HFFc6 (cell line): ENCODE measurements at places on chromosomes 5 and 9. TPM values are rescaled to one million over a fixed set of nuclear protein-coding genes. Genes with fewer than 3 reads are reported as not detected.

DNA sequence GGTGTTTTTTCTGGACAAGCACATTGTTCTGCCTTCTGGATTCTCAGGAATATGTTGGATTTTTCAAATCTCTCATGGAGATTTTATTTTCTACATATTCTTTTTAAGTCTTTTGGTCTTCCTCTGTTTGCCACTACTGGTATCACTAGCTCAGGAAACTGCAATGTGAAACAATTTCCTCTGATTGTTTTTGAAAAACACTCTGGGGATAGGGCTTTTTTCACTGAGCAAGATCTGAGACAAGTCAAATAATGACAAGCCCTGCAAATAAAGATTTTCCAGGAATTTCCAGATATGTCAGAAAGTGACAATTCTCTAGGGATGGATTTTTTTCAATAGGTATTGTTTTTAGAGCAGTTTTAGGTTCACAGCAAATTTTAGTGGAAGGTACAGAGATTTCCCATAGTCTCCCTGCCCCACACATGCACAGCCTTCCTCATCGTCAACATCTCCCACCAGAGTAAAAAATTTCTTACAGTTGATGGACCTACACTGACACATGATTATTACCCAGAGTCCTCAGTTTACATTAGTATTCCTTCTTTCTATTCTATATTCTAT lies 86.9 kb upstream of the TMEM161B start:
- no peak for DNase-seq

DNA sequence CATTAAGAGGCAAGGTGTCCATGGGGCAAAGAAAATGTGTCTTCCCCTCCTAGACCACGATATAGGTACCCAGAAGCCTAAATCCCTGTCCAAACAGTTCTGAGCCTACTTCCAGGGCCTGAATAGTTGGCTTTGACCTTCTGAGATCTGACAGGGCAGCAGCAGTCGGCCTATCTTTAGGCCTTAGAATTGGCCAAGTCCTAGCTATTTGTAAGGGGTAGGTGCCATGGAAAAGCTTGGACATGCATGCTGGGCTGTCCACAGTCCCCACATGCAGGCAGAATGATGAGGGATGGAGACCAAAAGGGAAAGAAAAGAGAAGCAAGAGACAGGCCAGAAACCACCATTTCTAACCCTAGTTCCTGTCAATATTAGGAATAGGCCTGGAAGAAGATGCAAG lies 346.1 kb downstream of the ANXA1 start:
- DNase-seq: no peak

GRCh38 chr5:170483701-170484458 lies 19.9 kb upstream of the KCNIP1 start:
- DNase-seq: no peak

DNA sequence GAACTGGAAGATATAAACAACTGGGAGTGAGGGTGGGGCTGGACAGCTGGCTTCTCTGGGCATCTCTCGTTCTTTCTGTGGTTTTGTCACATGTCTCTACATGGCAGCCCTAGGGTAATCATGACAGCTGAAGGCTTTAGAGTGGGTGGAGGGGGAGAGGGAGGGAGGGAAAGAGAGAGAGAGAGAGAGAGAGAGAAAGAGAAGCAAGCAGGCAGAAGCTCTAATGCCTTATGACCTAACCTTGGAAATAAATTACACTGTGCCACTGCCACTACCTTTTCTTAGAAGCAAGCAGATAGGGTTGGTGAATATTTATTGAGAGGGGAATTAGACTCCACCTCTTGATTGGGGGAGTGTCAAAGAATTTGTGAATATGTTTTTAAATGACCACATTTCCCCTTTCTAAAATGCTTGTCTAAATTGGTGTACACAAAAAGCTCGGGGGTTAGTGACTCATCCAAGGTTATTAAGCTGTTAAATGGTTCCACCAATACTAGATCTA lies 2.6 kb upstream of the DAPK1 start:
- no peak for DNase-seq

GRCh38 chr5:153783362-153783658 lies 255.4 kb downstream of the FAM114A2 start:
- DNase-seq: no peak

DNA sequence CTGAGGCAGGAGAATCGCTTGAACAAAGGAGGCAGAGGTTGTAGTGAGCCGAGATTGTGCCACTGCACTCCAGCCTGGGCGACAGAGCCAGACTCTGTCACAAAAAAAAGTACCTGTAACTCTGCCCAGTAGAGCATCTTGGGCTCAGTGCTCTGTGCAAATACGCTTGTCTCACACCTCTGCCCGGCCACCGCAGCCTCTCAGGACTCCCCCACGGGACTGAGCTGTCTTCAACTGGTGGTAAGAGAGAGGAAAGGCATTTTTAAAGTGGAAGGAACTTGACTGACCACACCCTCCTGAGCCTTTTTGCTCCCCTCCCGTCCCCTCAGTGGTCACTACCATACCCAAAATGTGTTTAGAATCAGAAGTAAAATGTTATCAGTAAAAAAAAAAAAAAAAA lies 174.3 kb upstream of the PIK3R1 start:
- no peak for DNase-seq

DNA sequence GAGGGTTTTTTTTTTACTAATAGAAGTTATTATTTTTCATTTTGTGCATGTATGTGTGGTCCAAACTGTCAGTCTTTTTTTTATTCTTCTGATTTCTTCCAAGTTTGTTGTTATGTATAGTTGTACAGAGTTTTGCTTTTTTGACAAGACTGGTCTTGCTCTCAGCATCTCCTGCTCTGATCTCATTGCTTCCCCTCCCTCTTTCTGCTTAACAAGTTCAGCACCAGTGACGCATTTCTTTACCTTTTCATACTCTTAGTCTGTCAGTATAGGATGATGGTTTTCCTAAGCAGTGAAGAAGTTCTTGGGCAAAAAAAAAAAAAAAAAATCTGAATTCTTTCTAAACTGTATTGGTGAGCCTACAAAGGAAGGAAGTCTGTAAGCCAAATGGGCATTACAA lies 135.1 kb downstream of the CD180 start:
- no peak for DNase-seq

GRCh38 chr5:87137283-87137682 lies 130.4 kb upstream of the RASA1 start:
- DNase-seq: no peak

DNA sequence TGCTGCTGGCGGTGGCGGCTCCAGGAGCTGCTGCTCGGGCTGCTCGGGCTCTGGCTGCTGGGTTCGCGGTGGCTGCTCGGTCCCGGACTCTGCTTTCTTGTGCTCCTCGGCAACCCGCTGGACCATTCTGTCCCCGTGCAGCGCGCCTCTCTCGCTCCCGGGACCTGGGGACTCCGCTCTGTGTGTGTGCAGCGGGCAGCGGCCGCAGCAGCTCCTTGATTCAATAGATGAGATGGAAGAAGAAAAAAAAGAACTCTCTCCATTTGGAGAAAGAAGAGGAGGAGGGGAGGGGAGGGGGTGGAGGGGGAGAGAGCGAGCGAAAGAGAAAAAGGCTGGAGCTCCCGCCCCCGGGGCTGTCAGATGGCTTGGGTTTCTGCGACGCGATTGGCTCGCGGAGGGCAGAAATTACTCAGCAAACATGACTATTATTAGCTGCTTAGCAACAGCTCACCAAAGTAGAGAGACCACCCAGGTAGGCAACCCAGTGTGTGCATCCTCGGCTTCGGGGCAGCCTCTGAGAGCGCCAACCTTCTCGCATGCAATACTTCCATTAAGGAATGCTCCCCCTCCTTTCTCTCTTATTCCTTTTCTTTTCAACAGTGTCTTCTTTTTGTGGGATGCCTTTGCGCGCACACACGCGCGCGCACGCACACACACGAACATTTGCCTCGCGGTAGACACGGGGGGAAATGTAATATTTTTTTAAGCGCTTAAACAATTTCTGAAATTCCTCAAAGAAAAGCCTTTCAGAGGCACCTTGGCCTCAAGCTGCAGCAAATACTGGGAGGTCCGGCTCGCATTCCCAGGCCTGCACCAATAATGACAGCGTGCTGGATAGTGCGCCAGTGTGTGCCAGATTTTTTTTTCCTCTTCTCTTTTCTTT lies 7.6 kb downstream of the PTCH1 start:
- DNase-seq: peak; percentile 88

DNA sequence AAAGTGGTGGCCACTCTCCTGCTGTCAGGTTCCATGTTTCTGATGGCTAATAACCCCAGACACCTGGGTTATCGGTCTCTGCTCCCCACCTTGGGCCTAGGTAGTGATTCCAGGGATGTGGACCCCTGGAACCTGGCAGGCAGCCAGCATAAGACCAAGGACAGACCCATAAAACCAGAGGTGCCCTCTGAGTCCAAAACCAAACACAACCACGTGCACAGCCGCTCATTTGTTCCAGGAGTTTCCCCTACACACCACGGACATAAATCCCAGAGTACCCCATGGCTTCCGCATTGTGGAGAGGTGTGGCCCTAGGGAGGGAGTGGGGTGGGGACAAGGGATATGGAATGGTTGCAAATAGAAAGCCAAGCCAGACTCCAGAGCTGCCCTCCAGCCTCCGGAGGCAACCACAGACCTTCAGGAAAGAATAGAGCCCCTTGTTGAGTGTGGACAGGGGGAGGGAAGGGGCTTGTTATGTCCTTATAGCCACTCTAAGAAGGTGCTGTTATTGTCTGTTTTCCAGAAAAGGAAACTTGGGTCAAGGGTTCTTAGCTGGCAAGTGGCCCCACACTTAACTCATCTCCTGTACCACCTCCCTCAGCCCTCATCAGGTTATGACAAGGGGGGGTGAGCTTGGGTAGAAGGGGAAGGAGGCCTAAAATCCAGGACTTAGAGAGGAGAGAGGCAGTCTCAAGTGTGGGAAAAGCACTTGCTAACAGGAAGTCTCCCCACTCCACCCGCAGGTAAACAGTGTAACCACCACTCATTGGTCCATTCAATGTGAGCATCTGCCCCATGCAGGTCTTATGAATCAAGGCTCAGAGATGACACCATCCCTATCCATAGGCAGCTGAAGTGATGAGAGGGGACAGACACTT lies 23.6 kb upstream of the CYSTM1 start:
- no peak for DNase-seq

DNA sequence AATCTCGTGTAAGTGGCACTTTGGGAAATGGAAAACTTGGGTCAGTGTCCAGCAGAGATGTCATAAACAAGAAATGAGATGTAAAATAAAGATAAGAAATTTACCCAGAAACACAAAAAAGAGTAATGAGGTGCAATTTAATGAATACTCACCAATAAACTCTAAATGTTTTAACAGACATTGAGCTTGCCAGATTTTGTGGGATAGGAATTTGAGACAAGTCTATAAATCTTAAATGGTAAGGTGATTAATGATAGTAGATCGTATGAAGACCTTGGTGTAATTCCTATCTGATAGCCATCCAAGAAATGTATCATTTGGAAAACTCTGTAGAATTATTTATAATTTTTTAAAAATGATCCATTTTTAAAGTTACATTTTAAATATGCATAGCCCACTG lies 682.4 kb downstream of the MAT2B start:
- DNase-seq: no peak

DNA sequence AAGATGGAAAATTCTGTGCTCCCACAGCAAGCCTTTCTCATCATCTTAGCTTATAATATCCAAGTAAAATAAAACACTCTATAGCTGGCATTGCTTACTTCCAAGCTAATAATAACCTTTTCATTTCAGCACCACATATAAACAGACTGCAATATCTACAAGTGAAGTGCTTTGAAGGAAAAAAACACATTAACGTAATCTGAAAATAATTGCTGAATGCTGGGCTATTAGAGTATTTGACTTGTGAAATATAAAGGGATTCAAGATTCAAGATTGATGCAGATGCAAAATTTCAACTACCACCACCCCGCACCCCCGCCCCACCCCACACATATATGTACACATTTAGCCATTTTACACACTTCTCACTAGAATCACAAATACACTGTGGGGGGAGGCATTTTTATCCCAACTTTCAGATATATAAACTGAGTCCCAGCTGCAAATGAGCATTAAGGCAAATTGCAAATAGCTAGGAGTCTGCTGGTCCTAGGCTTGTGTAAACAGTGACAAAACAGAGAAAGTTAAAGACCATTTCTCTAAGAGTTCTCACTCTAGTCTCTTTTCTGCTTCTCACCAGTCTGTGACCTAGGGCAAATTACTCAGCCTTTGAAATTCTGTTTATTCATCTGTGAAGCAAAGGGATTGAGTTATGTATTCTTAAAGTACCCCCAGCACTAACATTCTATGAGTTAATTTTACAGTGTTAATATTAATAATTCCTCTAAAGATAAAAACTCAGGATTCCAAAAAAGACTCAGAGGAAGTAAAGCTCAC lies 489.4 kb downstream of the PRELID2 start:
- DNase-seq: peak; percentile 19

- peak; percentile 58 for DNase-seq
Measured at GRCh38 chr5:171342362-171343111, 33.5 kb downstream of the TLX3 start.

- no peak for DNase-seq
Measured at GRCh38 chr5:81164936-81165335, 68.2 kb upstream of the CKMT2 start.

GRCh38 chr9:132434881-132435280 lies 24.9 kb downstream of the CFAP77 start:
- no peak for DNase-seq

GRCh38 chr9:124311283-124311682 lies 53.5 kb downstream of the NEK6 start:
- DNase-seq: no peak

GRCh38 chr9:90642570-90643539 lies at the start of gene DIRAS2:
Gene DIRAS2 (minus strand): TSS chr9:90642824. CDS start chr9:90613827, 28,997 bp downstream.
- peak; percentile 11 for DNase-seq

DMRT3 gene
- total RNA-seq: not detected in 3 replicates

RFK gene
- total RNA-seq: 15.2 to 17.6 TPM (median 16.7 TPM) in 3 replicates

PKD2L2 gene
- total RNA-seq: not detected in 3 replicates

GLT6D1 gene
- not detected in 3 replicates for total RNA-seq
